ENCODE measurements at places on chromosomes 4 and X. TPM values are rescaled to one million over a fixed set of nuclear protein-coding genes. Genes with fewer than 3 reads are reported as not detected.

The P2RY4 gene
- not detected for total RNA-seq

The FRMD7 gene
- not detected for total RNA-seq

The TLR7 gene
- 0.07 TPM for total RNA-seq

The SORCS2 gene
- 0.05 TPM for total RNA-seq

The ZNF732 gene
- total RNA-seq: not detected

The HSFX4 gene
- not detected for total RNA-seq

The MXRA5 gene
- total RNA-seq: not detected

The SLC2A9 gene
- total RNA-seq: 0.54 TPM

The GLRA2 gene
- not detected for total RNA-seq

The FGF16 gene
- total RNA-seq: not detected

The MAP3K15 gene
- 2.2 TPM for total RNA-seq

The PABPC1L2B gene
- total RNA-seq: not detected

The FOXR2 gene
- total RNA-seq: not detected

The SLC30A9 gene
- total RNA-seq: 51.6 TPM

The SLC10A4 gene
- not detected for total RNA-seq

The RTL3 gene
- not detected for total RNA-seq

DNA sequence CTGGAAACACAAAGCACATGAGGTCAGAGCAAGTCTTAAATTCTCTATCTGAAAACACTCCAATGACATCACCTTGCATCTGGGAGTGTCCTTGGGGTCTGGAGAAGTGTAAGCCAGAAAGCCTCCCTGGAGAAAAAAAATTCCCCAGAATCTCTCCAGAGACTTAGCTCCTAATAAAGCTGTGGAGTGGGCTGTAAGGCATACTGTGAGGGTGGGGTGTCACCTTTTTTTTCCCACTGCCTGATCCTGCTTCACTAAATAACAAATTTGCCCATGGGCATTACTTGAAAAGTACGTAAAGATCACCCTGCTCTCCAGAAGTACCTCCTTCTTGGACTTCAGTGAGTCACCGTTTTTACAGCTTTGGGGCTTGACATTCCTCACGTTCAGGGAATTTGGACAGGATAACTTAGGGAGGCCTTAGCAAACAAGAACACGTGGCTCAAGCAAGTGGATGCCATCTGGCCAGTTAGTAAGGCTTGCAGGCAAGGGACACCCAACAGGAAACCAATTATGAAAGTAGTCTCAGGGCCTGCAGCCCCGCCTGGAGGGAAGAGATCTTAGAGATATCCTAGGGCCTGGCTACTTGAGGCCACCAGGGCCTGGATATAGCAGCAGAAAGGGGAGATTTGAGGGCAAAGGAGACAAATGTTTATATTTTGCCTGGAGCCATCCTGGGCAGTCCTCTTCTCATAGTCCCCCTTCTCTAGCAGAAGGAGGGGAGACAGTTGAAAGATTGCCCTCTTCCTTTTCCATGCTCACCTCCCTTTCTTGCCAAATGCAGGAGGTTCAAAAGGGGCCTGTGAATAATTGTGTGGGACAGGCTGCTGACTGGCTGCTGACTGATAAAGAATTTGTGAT is 60.1 kb upstream of the PLAC1 start:
- peak; percentile 17 for DNase-seq

GRCh38 chrX:37787423-37787869 is 7.6 kb downstream of the CYBB start:
- DNase-seq: no peak

GRCh38 chrX:135596495-135596894 is 76.0 kb downstream of the INTS6L start:
- peak; percentile 55 for DNase-seq

DNA sequence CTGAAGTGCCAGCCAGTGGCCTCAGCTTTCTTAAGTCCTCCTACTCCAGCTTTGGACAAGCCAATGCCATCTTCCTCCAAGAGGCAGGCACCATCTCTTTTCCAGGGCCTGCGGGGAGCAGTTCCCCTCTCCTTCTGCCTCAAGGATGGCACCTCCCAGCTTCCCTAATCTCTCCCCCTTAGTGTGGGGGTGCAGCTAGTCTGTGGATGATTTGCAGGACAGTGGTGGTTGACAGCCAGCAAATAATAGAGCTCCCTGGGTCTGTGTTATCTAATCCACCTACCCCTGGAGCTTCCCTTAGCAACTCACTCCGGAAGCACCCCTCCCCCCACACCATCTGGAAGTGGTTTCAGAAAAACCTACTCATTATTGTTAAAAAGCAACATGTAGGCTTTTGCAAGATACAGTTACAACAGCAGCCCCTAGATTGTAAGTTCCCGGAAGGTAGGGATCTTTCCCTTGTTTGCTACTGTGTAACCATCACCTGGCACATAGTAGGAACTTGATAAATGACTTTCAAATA is 247.1 kb downstream of the BCOR start:
- DNase-seq: peak; percentile 71

GRCh38 chr4:46385235-46385634 is 4.7 kb downstream of the GABRA2 start:
- no peak for DNase-seq

DNA sequence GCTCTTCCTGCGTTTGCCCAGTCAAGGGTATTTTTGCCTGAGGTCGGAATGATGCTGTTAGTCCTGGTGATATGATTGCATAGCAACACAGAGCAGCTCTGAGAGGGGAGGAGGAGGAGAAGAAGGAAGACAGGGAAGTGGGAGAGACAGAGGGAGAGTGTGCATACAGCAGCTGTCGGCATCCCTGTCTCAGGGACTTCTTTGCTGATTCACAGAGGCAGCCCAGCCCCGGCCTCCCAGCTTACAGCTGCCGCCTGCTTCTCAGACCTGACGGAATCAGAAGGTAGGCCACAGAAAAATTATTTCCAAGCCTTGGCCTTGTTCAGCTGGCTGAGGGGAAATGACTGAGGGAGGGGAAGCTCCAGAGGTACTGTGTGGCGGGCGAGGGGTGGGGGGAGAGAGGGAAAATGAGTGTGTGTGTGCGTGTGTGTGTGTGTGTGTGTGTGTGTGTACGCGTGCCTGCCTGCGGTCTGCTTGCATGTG is 319 bp downstream of the DRP2 start:
- DNase-seq: peak; percentile 3

GRCh38 chr4:22635692-22636091 is 57.0 kb upstream of the GBA3 start:
- DNase-seq: no peak

DNA sequence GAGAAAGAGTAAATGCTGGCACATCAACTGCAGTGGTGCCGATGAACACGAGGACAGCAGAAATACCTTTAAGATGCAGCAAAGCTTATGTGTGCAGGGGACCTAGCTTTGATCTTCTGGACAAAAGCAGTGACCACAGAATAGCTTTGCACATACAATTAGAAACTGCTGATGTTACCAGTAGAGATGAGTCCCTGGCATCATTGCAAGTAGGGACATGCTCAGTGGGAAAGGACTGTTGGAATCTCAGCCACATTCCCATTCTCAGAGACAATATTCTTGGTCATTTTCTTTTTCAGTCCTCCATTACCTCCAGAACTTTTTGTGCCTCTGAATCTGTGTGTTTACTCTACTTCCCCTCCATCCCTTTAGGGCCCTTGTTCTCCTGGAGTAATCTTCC is 16.9 kb upstream of the PDLIM3 start:
- no peak for DNase-seq

GRCh38 chr4:146343199-146343598 is 128.9 kb downstream of the REELD1 start:
- DNase-seq: peak; percentile 18

DNA sequence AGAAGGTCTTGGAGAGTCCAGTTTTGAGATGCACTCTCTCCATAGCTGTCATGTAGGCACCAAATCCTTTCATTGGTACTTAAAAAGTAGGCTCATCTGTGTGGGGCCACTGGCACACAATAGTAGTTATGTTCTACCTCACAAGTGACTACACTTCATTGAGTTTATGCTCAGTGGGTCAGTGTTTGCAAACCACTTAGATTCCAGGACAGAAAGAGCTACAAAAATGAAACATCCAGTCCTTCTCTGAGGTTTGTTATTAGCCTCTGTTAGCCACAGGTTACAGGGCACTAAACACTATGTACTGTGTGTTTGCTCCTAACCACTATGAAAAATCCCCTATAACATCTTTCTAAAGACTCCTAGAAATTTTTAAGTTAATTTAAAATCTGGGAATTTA is 13.8 kb downstream of the RAB28 start:
- DNase-seq: no peak

DNA sequence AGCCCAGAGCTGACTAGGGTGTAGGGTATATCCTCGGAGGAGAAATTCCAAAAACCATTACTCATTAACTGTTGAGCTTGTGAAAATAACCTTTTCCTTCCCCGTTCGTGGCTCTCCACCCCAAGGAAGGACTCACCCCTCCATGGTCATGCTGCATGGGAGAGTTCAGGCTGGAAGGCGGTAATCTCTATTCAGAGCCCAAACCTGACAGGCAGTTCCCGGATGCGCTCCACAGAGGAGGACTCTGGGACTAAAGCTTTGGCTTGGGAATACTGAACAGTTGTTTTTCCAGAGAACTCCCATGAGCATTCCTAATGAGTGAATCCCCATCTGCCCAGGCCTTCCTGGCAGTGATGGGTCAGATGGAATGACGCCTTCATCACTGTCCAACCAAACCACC is 125.4 kb downstream of the BCOR start:
- no peak for DNase-seq

DNA sequence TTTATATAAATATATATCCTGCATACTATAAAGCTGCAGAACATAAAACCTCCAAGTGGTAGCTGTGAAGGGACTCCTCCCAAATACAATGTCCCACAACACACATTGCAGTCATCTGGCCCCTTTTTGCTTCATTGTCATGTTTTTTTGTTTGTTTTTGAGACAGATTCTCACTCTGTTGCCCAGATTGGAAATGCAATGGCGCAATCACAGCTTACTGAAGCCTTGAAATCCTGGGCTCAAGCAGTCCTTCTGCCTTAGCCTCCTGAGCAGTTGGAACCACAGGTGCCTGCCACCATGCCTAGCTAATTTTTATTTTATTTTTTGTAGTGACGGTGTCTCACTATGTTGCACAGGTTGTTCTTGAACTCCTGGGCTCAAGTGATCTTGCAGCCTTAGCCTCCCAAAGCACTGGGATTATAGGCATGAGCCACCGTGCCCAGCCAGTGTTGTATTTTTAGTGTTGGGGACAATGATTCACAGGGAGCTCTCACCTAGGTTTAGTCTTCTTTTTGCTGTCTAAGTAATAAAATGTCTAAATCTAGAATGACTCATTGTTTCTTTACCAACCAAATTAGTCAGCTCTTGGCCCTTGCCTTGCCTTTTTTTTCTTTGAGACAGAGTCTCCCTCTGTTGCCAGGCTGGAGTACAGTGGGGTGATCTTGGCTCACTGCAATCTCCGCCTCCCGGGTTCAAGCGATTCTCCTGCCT is 24.0 kb upstream of the XIAP start:
- DNase-seq: peak; percentile 20

GRCh38 chrX:10769195-10769594 is 148.8 kb upstream of the MID1 start:
- DNase-seq: no peak

GRCh38 chrX:144918936-144919335 is 328.4 kb upstream of the SPANXN1 start:
- DNase-seq: no peak

DNA sequence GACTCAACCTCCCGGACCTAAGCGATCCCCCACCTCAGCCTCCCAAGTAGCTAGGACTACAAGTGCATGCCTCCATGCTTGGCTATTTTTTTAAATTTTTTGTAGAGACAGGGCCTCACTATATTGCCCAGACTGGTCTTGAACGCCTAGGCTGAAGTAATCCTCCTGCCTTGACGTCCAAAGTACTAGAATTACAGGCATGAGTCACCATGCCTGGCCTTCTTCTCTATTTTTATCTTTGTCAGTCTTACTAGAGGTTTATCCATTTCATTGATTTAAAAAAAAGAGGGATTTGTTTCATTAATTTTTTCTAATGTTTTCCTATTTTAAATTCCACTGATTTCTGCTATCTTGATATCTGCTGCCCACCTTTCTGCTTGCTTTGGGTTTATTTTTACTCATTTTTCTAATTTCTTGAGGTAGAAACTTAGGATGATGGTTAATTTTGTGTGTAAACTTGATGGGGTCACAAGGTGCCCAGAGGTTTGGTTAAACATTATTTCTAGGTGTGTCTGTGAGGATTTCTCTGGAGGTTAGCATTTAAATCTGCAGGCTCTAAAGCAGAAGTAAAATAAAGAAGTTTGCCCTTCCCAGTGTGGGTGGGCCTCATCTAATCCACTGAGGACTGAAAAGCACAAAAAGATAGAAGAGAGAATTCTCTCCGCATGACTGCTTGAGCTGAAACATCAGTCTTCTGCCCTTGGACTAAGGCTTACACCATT is 116.2 kb upstream of the DCLK2 start:
- no peak for DNase-seq

DNA sequence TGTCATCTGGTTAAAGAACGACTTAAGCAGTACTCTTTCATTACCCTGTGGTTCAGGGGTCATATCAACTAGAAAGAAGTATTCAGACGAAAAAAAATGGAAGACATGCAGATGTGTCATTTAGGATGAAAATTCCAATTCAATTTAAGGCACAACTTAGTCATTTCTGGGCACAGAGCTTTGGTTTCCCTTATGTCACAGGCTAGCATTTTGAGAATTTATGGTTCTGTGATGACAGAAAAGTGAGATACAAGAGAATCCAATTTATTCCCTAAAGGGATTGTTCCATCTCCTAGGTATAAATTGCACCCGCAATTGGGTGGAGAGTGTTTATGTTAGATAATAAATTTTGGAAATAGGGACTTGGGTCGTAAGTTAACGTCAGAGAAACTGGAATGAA is 306.6 kb downstream of the STK32B start:
- no peak for DNase-seq

DNA sequence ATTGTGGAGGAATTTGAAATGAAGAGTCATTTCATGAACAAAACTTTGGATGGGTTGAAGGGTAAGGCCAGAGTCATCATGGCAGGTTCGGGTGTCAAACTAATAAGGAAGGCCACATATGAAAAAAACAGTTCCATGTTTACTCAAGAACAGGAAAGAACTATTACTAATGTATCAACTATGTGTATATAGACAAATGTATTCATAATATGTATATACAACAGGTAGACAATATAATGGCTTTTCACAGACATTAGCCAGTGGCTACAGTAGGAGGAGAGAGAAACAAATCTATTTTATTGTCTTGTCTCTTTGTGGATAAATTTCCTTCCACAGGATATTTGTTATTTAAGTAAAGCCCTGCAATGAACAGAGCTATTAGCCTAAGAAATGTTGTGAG is 101.1 kb downstream of the CBLL2 start:
- DNase-seq: no peak

DNA sequence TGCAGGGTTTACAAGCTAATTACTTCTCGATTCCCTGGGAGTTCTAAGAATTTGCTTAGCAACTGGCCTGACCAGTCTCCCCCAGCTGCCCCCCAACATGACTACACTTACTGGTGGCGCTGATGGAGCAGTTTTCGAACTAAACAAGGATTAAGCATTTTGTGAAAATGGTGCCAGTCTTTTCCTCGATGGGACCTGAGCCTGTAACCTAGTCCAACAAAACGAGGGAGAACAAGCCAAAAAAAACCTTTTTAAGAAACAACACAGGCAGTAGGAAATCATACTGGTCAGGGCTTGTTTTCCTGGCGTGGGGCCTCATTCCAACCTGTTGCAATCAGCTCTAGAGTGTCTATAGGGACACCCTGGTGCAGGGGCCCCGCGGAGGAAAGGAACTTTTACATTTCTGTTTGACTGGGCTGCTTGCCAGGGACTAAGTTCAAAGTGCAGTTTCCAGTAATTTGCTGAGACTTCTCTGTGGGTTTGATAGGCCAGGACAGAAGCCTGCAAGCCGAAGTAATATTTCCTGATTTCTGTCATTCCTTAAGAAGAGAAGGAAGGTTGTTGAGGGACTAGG is 158.7 kb downstream of the SPRY1 start:
- no peak for DNase-seq

GRCh38 chrX:789096-789495 is 158.5 kb downstream of the SHOX start:
- DNase-seq: no peak
